ENCODE measurements at places on chromosomes 1 and 21.

DNA sequence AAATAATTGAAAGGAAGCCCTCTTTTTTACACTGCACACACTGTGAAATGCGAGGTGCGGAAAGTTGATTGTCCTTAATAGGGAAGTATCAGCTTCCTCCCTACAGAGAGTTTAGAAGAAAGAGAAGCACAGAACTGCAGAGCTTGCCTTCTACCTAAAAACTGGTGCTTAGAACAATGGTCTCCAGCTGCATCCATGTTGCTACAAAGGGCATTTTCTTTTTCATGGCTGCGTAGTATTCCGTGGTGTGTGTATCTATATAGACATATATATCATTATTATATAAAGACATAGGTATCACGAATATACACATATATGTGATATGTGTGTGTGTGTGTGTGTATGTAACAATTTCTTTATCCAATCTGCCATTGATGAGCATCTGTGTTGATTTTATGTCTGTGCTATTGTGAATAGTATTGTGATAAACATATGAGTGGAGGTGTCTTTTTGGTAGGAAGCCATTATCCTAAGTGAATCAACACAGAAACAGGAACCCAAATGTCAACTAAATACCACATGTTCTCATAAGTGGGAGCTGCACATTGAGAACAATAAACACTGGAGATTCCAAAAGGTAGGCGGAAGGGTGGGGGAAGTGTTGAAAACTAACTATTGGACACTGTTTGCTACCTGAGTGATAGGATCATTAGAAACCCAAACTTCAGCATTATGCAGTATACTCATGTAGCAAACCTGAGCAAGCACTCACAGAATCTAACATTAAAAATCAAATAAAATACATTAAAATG, 290.0 kb upstream of the RUNX1 start:
- DNase-seq, result no peak

DNA sequence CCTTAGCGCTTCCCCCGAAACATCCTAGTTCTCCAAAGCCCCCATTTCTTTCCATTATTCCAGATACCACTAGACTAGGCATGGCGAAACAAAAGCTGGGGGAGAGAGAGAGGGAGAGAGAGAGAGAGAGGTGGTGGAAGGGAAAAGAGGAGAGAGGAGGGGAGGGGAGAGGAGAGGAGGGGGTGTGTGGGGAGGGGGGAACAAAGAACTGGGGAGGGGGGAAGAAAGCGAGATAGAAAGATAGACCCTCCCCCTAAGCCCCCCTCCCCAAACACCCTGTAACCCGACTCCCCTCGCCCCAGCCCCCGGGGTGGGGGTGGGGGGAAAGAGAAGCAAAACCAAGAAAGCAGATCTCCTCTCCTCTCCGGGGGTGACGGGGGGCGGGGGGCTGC, 352 bp downstream of the MEX3A start:
- DNase-seq, result no peak

GRCh38 chr1:101781201-101781831, 215.4 kb downstream of the OLFM3 start:
- no peak for DNase-seq

GRCh38 chr1:77642941-77643340, 39.5 kb downstream of the ZZZ3 start:
- DNase-seq, result no peak

DNA sequence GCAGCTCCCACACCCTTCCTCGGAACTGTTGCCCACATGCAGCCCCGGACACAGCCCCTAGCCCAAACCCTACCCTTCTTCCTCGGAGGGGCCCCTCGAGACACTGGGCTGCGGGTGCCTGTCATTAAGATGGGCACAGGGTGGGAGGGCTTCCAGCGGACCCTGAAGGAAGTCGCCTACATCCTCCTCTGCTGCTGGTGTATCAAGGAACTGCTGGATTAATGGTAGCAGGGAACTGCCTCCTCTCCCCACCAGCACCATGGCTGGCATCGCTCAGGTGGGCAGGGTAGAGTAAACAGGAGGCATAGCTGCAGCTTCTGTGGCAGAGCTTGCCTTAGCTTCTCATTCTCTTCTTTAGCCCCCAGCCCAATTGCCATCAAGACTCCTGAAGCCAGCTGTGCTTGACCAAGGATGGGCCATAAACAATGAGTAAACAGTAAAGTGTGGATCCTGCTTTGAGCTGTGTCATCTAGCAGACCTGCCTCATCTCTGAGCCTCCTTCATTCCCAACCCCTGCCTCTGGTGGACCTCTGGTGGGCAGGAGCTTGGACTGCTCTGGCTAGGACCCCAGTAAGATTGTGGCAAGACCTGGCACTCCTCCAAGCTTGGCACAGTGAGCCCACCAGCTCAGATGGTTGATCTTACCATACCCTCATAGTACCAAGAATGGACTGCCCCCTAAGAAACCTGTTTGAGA, at the start of gene LENEP:
TSS of gene LENEP (plus strand) at position 15 of the 697 bp plus-strand sequence. CDS start at position 37, 22 bp downstream.
- no peak for DNase-seq

DNA sequence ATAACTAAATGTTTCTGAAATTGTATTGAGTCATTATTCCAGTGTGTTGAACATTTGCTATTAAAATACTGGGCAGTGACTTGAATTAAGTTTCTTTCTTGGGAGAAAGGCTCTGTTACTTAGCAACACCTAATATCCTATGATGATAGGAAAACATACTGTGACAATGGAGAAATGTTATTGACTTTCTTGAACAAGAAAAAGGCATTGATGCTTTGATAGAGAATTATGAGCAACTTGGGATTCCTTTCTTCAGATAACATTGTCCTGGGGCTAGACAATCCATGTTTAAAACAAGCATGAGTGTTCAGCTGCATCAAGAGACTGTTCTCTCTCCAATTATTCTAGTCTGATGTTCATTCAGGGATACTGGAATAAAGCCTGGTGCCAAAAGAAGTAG, 215.9 kb upstream of the L1TD1 start:
- no peak for DNase-seq

- DNase-seq, result no peak
These were observed 21.5 kb downstream of the NDUFS5 start for GRCh38 chr1:39047374-39048229.

DNA sequence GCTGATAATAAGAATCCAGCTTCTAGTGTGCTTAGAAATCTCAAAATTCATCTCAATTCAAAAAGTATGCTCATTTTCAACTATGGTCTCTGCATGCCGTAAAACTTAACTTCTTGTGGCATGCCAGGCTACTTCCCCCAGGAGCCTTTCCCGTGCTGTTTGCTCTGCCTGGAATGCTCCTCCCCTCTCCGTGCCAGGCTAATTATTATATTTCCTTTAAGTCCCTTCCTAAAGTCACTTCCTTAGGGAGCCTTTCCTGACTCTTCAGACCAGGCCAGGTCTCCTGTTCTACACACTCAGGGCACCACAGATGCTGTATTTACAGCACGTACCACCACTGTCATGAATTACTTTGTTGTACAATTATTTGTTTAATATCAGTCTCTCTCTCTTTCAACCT, 67.1 kb upstream of the PPP2R5A start:
- DNase-seq, result no peak

- no peak for DNase-seq
These were observed 91.6 kb downstream of the RGL1 start for GRCh38 chr1:183896466-183897048.

GRCh38 chr1:180236698-180237509, 6.8 kb downstream of the LHX4 start:
- no peak for DNase-seq

- no peak for DNase-seq
These were observed 16.2 kb downstream of the GIPC2 start for GRCh38 chr1:78061825-78062523.

GRCh38 chr1:95876276-95876675, 642.3 kb downstream of the RWDD3 start:
- DNase-seq, result no peak

DNA sequence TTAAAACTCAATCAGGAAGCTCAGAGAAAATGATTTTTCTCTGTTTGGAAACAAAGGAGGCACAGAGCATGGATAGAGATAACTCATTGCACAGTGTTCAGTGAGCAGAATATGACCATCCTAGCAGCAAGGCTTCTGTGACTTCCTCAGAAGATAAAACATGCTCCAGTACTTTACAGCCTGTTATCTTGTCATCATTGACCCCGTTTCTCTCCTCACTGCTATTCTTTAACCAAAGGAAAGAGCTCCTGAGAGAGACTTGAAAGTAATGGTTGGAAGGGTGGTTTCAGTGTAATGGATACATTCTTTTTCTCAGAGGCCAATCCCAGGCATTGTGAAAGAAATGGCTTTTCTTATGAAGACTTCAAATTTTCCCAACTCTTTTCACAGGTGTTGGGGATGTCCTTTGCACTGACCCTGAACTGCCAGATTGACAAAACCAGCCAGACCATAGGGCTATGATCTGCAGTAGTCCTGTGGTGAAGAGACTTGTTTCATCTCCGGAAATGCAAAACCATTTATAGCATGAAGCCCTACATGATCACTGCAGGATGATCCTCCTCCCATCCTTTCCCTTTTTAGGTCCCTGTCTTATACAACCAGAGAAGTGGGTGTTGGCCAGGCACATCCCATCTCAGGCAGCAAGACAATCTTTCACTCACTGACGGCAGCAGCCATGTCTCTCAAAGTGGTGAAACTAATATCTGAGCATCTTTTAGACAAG, 25.9 kb downstream of the CD53 start:
- DNase-seq, result no peak

DNA sequence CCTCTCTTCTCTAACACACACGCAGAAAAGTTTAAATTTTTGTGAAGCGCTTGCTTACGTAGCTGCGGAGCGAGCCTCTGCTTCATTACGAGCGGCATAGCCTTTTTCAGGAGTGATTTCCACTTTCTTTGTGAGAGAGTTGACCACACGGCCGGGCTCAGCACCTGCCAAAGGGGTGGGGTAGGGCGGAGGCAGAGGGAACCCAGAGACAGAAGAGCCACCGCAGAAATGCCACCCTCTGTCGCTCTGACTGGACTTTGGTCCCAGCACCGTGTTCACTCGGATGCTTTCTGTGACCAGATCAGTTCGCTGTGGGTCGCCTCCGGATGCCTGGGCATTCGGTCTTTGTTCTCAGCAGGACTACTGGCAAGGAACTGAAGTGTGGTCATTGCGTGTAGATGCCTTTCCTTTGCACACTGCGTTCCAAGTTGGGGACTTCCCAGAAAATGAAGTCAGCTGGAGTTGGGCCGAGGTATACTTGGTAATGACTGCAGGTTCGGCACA, 883 bp downstream of the CHODL start:
- DNase-seq, result no peak

DNA sequence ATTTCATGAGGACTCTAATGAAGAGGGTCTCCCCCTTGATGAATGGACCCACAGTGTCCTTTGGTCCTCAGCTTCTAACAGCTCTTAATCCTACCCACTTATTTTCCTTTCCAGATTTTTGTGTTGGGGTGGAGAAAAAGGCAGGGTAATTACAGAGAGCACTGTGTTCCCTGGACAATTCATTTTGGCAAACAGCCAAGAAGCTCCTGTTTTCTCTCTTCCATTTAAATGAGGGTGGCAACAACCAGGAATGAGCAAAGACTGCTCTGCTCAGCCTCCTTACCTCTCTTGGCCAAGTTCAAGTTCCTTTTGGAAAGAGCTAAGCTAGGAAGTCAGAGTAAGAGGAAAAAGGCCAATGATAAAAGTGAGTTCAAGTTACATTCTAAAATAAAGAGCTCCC, 11.9 kb downstream of the XKR8 start:
- no peak for DNase-seq

GRCh38 chr1:222257027-222257426, 290.9 kb downstream of the HHIPL2 start:
- DNase-seq, result no peak

- DNase-seq, result no peak
These were observed 46.0 kb upstream of the LRRN2 start for GRCh38 chr1:204731509-204731908.

- no peak for DNase-seq
These were observed 6.0 kb upstream of the LINGO4 start for GRCh38 chr1:151811181-151811580.

DNA sequence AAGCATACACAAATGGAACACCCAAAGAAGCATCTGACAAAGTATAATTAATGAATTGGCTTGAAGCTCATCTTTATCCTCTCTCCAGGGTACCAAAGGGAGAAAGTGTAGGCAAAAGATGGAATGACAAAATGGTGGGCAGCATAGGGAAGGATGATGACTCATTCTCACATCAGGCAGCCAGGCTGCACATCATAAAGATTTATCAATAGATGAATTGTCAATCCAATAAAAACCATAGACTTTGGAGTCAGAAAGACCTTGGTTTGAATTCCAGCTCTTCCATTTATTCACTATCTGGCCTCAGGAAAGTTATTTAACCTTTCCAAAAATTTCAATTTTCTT, 138.5 kb downstream of the TNR start:
- DNase-seq, result no peak

- DNase-seq, result peak; percentile 28
These were observed 103.2 kb upstream of the ZNF644 start for GRCh38 chr1:91124989-91125417.

DNA sequence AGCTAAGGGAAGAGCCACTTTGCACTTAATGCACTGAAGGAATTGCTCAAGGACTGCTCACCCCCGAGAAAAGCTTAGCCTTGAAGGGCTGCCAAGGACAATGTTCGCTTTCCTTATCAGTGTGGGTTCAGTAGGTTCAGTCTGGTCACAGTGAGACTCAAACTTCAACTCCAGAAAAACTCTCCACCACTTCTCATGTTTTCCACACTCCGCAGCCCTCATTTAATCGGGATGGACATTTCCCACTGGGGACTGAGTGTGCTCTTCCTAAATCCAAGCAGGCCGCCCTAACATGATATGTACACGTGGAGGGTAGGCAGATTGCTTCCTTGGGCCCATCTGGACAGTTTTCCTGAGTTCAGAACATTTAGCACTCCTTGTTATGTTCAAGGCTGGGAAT, 19.5 kb downstream of the SUSD4 start:
- DNase-seq, result no peak

DNA sequence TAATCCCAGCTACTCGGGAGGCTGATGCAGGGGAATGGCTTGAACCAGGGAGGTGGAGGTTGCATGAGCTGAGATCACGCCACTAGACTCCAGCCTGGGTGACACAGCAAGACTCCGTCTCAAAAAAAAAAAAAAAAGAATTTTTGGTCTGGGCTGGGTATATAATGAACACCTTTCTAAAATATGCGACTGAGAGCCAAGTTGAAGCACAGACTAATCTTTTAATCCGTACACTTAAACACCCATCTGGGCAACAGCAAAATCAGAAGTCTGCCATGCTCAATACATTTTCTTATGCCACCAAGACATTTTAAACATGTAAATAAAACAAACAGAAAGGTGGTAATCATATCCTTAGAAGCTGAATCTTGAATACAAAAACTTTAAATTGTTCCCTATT, 31.6 kb upstream of the ABCB10 start:
- DNase-seq, result no peak

DNA sequence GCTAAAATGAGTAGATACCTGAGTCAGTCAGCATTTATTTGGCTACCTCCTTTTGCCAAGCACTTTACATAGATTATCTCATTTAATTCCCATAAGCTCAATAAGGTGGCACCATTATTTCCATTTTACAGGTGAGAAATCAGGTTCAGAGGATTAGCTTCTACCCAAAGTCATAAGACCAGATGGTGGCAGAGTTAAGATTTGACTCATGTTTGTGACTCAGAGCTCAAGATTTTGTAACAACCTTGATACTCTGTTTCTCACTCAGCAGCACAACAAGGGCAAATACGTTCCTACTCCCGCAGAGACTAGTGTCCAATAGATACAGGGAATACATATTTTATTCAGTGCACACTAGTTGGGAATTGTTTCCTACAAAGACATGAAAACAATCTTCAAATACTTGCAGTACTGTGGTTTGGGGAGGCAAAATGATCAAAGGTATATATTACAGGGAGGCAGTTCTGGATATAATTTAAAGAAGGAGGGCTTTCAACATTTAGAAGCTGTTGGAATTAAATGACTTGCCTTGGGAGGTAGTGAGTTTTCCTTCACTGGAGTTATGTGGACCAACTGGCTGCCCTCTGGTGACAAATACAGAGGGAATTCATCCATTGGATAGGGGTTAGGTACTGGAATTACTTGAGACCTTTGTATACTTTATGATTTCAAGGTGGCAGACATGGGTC, 3.6 kb downstream of the LEPR start:
- DNase-seq, result no peak
